IMR-90 (cell line): ENCODE measurements at places on chromosomes 4 and X.
A peak's percentile ranks its signal among the peaks of the same experiment; 100 is the strongest.

DNA sequence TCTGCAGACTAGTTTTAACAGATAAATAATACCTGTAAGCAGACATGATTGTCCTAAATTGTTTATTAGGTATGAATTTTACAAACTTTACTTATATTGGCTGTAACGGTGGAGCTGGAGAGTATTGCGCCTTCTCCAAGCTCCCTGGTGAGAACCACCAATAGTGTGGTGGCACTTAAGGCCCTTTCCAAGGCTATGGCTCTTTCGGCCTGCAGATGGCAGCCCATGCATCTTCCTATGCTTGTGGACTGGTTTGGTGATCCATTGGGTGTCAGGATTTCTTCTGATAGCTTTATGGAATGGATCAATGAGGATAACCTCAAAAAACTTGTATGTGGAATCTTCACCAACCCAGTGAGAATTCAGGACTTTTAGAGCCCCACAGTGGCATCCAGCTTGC lies 7.8 kb downstream of the LARP1B start:
- no peak overlapping the region for H3K4me3 ChIP-seq
- H3K4me1 ChIP-seq: no peaks in the 10 kb centered on the region
- peak; percentile 24 for DNase-seq
- no peak overlapping the region for H3K27ac ChIP-seq
- no peaks in the 10 kb centered on the region for H3K36me3 ChIP-seq

DNA sequence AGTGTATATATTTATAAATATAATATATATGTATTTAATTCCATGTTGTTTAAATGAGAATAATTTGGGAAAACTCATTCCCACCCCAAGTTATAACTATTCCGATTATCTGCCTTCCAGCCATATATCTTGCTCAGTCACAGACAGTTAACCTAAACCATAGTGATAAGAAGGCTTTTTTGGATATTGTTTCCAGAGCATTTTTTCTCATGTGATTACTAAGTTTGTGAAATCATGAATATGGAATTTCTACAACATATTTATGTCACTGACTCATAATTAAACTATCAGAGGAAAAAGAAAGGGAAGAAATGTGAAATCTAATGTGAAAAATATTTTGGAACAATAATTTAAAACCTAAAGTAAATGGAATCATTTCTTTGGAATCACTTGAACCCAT lies 1163.5 kb upstream of the PABPC4L start:
- H3K4me1 ChIP-seq: peaks cover 3% of the 10 kb centered on the region; the same call in 1 of the 2 replicates
- peak; percentile 67 for DNase-seq
- H3K36me3 ChIP-seq: no peaks in the 10 kb centered on the region
- no peak overlapping the region for H3K4me3 ChIP-seq
- no peak overlapping the region for H3K27ac ChIP-seq

- H3K36me3 ChIP-seq: no peaks in the 10 kb centered on the region
- no peaks in the 10 kb centered on the region for H3K4me1 ChIP-seq
- H3K27me3 ChIP-seq: no peaks in the 10 kb centered on the region
- DNase-seq: no peak
These were observed 290.7 kb upstream of the PCDH18 start for GRCh38 chr4:137823007-137823406.

GRCh38 chr4:87311684-87312083 lies 11.0 kb downstream of the HSD17B13 start:
- no peaks in the 10 kb centered on the region for H3K36me3 ChIP-seq
- H3K27ac ChIP-seq: no peak overlapping the region
- DNase-seq: no peak
- no peaks in the 10 kb centered on the region for H3K4me1 ChIP-seq
- H3K27me3 ChIP-seq: no peaks in the 10 kb centered on the region

- H3K27ac ChIP-seq: no peak overlapping the region
- DNase-seq: no peak
- H3K27me3 ChIP-seq: no peaks in the 10 kb centered on the region
- no peak overlapping the region for H3K4me3 ChIP-seq
These were observed 6.9 kb downstream of the PDLIM5 start for GRCh38 chr4:94458682-94459081.

DNA sequence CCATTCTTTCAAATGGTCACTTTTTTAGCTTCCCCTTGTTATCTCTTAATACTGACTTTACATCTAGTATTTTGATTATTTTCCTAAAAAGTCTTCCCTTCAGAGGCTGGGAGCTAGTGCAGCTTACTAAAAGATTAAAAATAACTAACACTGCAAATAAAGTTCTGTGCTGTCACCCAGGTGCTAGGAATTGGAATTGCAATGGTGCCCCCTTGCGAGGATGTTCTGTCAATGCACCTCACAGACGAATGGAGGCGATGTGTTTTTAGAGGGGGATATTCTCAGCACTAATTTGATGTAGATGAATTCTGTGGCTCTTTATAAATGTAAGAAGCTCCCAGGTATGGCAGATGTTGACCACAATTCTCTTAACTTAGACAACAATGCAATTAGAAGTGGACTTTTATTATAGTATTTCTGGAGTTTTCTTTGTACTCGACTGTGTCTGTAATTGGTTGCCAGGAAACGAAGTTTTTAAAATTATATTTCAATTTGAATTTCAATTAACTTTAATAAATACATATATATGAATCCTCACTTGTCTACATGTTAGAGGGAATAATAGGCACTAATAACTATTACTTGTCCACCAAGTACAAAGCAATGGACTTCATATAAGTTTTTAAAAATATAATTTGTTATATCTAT lies 22.0 kb upstream of the SMIM31 start:
- H3K4me1 ChIP-seq: no peaks in the 10 kb centered on the region
- DNase-seq: peak; percentile 28
- H3K27ac ChIP-seq: no peak overlapping the region
- H3K36me3 ChIP-seq: no peaks in the 10 kb centered on the region

GRCh38 chr4:36900446-36900987 lies 344.0 kb upstream of the NWD2 start:
- H3K4me1 ChIP-seq: no peaks in the 10 kb centered on the region
- H3K4me3 ChIP-seq: no peak overlapping the region
- DNase-seq: no peak
- H3K27ac ChIP-seq: no peak overlapping the region

GRCh38 chr4:6178757-6179156 lies 21.6 kb downstream of the JAKMIP1 start:
- H3K27me3 ChIP-seq: no peaks in the 10 kb centered on the region
- no peaks in the 10 kb centered on the region for H3K36me3 ChIP-seq
- H3K4me1 ChIP-seq: no peaks in the 10 kb centered on the region
- no peak overlapping the region for H3K4me3 ChIP-seq

GRCh38 chr4:176883681-176884418 lies 91.1 kb upstream of the VEGFC start:
- peaks cover 9% of the 10 kb centered on the region for H3K4me1 ChIP-seq
- peak overlapping the region; percentile 30; the same call in 1 of the 2 replicates for H3K4me3 ChIP-seq

GRCh38 chr4:123731035-123731434 lies 334.4 kb downstream of the SPRY1 start:
- no peak overlapping the region for H3K27ac ChIP-seq
- H3K36me3 ChIP-seq: no peaks in the 10 kb centered on the region
- no peak for DNase-seq
- no peaks in the 10 kb centered on the region for H3K27me3 ChIP-seq

DNA sequence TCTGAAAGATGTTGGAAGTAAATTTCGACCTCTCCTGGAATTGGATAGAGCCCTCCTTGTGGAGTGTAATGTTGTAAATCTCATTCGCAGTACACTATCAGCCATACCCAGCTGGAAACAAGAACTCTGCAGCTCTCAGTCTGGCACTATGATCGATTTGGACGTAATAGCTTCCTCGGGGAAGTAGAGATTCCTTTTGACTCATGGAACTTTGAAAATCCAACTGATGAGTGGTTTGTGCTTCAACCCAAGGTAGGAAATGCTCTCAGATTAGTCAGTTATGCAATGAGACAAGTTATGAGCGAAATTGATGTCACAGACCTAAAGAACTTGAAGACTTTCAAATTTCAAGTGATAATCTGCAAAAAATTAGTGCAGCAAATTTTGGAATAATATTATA lies 103.9 kb downstream of the SYTL5 start:
- H3K27me3 ChIP-seq: no peaks in the 10 kb centered on the region; the same call in 1 of the 2 replicates
- H3K4me3 ChIP-seq: no peak overlapping the region
- no peaks in the 10 kb centered on the region for H3K4me1 ChIP-seq

- no peaks in the 10 kb centered on the region for H3K36me3 ChIP-seq
- no peaks in the 10 kb centered on the region for H3K27me3 ChIP-seq
- H3K27ac ChIP-seq: no peak overlapping the region
- no peak overlapping the region for H3K4me3 ChIP-seq
- H3K4me1 ChIP-seq: peaks cover 15% of the 10 kb centered on the region
These were observed 29.3 kb downstream of the ZNF827 start for GRCh38 chr4:145909281-145909715.

DNA sequence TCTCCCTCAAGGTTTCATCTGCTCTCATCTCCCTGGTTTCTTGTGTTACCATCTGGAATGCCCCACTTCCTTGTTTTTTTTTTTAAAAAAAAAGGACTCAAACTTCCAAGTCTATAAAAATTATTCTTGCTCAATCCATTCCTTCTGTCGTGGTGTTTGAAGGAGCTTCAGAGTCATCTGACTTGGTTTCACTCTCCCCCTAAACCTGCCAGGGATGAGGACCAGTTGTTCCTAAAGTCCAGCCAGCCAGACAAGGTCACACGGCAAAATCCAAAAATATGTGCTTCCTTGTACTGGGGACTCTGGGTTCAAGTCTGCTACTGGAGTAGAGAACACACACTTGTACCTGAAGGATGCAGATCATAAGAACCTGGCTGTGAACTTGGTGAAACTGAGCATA lies 84.5 kb upstream of the GPM6B start:
- H3K27me3 ChIP-seq: no peaks in the 10 kb centered on the region; the same call in 1 of the 2 replicates
- no peak overlapping the region for H3K4me3 ChIP-seq

- H3K36me3 ChIP-seq: no peaks in the 10 kb centered on the region
- H3K27ac ChIP-seq: no peak overlapping the region
- DNase-seq: no peak
- H3K4me1 ChIP-seq: no peaks in the 10 kb centered on the region
- H3K4me3 ChIP-seq: no peak overlapping the region
- peaks cover 50% of the 10 kb centered on the region for H3K27me3 ChIP-seq
These were observed 71.4 kb upstream of the PSAPL1 start for GRCh38 chr4:7506119-7506518.
